ENCODE measurements at places on chromosomes 7 and 10.

DNA sequence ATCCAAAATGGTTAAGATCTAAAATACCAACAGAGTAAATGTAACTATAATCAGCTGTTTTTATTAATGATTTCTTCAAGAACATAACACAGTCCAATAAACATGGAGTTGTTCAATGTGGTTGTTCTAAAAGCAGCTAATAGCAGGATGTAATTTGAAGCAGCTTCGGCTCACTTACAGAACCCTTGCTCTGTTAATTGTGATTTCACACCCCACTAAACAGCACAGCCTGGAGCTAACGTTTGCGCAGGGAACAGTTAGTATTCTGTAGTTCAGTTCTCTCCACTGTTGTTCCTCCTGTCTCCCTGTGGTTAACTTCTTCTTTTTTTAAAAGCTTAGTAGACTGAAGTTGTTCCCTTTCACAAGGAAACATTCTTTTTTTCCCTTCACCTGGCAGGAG lies 104.0 kb downstream of the GRM3 start:
- no peak for DNase-seq

- DNase-seq: no peak
These were observed 32.5 kb downstream of the CCDC6 start for GRCh38 chr10:59873896-59874295.

DNA sequence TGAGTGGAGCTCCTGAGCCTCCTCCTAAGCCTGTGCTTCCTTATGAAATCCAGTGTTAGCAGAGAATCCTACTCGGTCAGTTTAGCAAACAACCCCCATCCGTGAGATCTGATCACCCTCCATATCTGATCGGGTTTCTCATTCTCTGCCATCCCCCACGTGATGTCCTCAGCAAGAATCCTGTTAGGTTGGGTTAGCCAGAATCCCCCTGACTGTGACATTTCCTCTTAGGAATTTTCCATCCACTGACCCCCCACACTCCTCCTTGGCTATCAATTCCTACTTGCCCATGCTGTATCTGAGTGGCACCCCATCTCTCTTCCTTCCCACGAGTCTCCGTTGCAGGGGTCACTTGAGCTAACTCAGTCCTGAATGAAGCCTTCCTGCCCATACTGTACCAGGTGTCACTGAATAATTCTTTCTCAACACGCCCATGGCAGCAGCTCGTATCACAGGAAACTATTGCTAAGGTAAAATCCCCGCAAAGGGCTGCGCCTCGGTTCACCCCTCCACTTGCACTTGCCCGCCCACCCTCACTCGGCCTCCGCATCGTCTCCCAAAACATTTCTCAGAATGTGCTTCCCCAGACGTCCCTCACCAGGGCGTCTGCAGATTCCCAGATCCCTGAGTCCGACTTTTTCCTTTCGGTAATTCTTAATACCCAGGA lies 44.1 kb downstream of the MYOF start:
- peak; percentile 35 for DNase-seq

DNA sequence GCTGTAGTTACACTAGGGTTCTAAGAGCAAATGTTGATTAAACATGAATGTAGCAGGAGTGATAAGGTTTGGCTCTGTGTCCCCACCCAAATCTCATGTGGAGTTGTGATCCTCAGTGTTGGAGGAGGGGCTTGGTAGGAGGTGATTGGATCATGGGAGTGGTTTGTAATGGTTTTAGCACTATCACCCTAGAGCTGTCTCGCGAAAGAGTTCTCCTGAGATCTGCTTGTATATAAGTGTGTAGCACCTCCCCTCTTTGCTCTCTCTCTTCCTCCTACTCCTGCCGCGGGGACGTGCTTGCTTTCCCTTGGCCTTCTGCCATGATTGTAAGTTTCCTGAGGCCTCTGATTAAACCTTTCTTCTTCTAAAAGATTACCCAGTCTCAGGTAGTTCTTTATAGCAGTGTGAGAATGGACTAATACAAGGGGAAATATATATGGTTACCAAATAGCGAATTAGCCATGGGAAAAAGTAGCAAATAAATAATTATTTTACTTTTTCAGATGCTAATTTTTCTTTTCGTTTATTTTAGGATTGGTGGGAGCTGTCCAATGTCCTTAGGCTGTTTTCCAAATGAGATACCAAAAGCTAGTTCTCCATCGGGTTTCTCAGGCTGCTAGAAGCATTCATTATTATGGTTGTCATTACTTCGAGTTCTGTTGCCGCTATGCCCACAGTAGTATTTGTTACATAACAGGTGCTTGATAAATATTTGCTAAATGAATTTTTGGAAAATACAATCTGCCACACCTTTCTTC lies 58.7 kb downstream of the PTEN start:
- no peak for DNase-seq

DNA sequence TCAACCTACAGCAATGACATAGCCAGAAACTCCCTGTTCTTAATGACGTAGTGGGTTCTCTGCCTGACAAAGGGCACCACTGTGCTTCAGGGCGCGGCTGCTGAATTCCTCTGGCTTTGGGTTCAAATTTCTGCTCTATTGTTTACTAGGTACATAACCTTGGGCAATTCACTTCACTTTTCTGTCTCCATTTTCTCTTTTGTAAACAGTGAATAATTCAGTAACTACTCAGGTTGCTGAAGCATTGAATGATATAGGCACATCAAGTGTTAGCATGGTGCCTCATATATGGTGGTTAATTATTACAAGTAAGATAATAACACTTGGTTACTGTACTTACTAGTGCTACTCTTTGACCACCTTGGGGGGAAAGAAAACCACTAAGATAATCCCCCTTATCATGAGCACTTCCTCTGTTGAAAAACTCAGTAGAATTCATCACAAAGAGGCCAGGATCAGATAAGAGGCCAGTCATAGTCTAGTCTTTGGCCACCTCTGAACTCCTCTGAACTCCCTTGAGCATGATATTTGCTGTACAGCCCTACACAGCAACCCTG lies 92.0 kb upstream of the AHR start:
- no peak for DNase-seq

DNA sequence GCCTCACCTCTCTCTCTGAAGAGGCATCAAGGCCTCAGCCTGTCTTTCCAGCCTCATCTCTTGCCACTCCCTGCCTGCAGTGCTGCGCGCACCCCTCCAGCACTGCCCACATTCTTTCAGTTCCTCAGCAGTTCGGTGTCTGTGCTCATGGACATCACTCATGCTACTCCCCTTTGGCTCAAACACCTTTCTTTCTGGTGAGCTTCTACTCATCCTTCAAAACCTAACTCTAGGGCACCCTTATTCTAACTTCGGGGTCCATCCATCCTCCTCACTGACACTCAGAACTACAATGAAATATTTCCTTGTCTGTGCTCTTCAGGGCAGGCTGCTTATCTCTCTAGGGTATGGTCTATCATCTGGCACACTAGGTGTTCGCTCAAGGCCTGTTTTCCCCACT lies 169.9 kb upstream of the BMPER start:
- DNase-seq: no peak

DNA sequence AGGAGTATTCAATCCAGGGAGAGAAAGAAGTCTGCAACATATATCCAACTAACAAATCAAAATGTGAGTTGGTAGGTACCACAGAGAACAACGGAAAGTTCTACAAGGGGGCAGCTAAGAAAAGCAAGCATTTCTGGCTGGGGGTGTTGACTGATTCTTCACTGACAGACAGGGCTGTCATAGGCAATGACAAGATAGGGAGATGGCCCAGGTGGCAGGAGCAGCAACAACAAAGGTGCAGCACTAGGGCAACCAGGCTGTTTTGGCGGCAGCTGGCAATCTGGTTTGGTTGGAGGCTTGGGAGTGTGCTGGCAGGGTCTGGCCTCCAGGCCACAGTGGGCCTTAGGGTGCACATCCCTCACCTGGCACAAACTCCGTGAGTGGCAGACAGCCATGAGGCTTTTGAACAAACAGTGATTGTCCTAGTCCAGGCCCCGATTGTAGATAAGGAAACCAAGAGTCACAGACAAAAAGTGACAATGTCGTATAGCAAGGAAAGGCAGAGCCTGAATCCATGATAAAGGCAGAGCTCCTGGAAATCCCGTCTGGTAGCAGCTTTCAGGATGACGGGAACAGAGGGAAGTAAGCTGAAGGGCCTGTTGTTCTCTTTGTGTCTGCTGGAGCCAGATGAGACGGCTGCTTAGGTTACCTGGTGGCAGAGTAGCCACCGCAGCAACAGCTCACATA lies 28.4 kb downstream of the DPCD start:
- no peak for DNase-seq

GRCh38 chr7:20788420-20788990 lies 1.8 kb upstream of the SP8 start:
- DNase-seq: no peak

GRCh38 chr10:116719804-116720203 lies 22.6 kb downstream of the HSPA12A start:
- no peak for DNase-seq

- peak; percentile 52 for DNase-seq
These were observed 91.1 kb downstream of the CH25H start for GRCh38 chr10:89115876-89116627.

Data from non-pigmented ciliary epithelial cell (primary cell).